ENCODE measurements at places on chromosomes 11 and 22. TPM values are rescaled to one million over a fixed set of nuclear protein-coding genes. Genes with fewer than 3 reads are reported as not detected.

The CARD10 gene
- 10.0 TPM for total RNA-seq

DNA sequence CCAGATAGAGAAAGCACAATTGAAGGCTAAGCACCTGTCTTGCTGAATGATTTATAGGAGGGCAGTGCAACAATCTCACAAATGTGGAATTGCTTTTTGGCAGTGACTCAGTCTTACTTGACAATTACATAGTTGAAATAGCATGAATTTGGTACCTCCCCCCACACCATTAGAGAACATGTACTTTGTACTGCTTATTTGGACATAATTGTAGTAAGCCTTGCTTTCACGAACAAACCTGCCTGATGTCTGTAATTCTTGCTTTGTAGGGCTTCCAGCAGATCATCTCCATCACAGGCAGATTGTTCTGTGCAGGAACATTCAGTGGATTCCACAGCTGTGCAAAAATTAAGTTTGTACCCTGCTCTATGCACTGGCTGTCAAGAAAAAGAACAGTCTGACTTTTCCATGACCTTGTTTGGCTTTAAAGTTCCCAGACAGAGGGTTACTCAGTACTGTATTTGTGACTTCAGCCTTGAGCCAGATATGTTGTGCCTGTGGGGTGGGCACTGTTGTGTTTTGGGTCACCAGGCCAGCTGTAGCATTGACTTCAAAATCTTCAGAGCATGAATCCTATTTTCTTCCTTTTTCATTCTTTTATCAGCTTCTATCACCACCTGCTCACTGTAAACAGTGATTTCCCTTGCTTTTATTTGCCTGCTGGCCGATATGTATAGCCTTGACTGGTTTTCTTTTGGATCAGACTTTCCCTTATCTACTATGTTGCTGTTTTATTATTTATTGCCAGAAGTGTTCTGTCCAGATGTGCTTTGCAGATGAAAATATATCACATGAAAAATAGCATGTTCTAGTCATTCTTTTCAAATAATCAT lies 941.0 kb upstream of the CHORDC1 start:
- DNase-seq, result no peak

DNA sequence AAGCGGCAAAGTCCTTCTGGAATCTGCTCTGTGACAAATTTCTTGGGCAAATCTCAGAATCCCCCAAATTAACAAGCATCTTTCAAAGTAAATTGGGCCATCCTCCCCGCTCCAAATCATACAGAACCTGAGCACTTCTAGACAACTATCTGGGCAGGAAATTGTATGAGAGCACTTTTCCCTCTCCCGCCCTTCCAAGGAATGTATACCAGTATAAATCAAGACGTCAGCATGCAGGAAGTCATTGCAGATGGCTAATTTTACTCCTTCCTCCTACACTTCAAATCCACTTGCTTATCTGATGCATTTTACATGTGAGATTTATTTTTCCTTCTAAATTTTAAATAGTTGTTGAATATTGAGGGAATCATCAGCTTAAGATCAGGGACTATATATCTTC lies 52.1 kb downstream of the NTM start:
- no peak for DNase-seq

GRCh38 chr11:30919389-30920152 lies 333.4 kb upstream of the MPPED2 start:
- no peak for DNase-seq

DNA sequence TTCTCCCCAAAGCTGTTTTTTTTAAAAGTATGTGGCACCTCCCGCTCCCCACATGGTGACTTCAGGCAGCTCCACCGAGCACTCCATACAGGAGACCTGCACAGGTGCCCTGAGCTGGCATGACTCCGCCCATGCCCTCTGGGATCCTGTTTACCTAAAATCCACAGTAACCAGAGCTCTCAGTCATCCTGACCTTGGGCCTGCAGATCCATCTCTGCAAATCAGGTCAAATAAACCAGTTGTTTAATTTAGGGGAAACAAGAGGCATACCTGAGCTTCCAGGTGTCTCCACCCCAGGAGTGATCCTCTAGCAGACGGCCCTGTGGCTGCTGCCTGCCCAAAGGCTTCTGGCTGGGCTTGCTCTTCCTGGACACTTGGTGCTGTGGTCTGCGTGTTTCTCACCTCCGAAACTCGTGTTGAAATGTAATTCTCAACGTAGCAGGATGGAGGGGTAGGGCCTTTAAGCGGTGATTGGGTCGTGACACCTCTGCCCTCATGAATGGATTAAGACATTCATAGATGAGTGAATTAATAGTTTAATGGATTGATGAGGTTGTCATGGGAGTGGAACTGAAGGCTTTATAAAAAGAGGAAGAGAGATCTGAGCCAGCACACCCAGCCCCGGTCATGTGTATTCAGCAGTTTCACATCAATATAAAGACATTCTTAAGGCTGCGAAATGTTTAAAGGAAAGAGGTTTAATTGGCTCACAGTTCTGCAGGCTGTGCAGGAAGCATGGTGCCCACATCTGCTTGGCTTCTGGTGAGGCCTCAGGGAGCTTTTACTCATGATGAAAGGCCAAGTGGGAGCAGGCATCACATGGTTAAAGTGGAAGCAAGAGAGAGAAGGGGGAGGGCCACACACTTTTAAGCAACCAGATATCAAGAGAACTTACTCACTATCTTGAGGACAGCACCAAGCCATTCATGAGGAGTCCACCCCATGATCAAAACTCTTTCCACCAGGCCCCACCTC lies 34.1 kb downstream of the LINC01488 start:
- DNase-seq, result peak; percentile 14

GRCh38 chr11:110470716-110471115 lies 41.0 kb downstream of the FDX1 start:
- no peak for DNase-seq

- no peak for DNase-seq
These were observed 469 bp downstream of the KCNK7 start for GRCh38 chr11:65595131-65595530.

DNA sequence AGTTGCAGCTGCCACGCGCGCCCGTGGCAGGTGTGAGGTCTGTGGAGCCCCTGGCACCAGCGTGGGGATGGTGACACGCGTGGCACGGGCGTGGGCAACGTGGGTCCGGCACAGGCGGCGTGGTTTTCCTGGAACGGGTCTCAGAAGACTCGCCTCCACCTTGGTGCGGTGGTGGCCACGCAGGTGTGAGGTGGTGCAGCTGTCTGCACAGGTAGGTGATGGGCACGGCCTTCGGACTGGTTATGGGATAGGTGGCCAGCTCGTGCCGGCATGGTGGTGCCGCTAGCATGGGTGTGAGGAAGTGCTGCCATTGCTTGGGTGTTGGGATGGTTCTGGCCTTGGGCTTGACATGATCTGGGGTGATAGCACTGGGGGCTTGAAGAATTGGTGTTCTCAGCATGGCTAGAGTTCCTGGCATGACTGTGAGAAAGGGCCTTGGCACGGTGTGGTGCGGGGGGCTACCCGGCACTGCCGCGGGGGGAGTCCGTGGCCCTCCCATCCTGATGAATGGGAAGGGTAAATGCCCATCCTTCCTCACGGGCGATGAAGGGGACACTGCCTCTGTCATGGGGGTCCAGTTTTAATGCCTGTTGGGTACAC lies 531 bp downstream of the DAGLA start:
- no peak for DNase-seq

- no peak for DNase-seq
These were observed 194.0 kb downstream of the FAM76B start for GRCh38 chr11:95595541-95595940.

DNA sequence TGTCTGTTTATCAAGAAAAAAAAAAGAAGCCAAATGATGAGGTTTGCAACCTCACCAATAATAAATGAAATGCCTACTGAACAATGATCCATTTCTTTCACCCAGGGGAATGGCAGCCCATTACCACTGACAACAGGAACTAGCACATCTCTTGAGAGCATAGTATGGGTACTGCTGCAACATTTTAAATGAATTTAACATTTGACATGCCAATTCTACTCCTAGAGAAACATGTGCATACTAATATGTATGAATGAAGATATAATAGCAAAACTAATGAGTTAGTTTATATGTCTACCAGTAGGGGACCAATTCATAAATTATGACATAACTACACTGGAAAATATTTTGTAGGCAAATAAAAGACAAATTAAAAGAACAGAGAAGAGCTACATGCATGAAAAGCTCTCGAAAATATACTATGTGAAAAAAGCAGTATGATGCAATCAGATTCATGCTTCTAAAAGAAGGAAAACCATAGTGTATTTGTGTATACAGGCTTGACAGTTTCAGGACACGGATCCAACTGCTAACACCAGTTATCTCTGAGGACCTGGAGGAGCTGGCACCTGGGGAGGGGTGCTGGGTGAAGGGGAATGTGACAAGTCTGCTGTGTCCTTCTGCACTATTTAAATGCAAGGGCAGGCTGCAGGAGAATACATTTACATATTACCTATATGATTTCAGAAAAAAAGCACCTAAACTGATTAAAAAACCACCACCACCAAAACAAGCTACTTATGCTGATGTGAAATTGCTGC lies 6.9 kb downstream of the SMCO4 start:
- peak; percentile 68 for DNase-seq

The CRYBB2 gene
- not detected for total RNA-seq

All from left ventricle myocardium superior (tissue), 1 donor.